ENCODE measurements at places on chromosomes 5 and 9.

DNA sequence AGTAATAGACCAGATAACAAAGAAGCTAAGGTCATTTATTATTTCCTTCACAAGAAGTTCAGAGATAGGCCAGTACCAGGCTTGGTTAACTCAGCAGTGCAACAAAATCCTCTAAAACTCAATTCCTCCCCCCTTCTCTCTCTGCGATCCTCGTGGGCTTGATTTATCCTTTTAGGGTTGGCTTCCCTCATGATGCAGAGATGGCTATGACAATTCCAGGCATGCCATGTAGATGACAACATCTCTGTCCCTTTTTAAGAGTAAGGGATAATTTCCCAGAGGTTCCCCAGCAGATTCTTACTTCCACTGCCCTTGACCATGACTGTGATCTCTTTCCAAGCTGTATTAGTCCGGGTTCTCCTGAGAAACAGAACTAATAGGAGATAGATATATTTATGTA lies 28.7 kb upstream of the DAP start:
- no peak for DNase-seq

DNA sequence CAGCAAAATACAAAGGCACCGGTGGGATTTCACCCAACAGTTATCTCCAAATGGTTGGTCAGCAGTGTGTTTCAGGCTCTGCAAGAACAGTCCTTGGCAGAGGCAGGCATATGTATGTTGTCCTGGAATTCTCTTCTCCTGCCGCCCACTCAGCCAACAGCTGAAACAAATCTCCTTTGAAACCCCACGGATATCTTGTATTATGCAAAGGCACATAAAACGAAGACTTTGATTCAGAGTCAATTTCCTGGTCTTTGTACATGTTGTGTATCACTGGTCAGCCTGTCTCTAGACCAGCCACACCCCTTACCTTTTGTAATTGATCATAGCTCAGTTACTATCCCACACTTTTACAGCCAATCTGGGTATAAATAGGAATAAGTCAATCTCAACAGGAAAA lies 29.2 kb downstream of the FREM1 start:
- DNase-seq = no peak

- DNase-seq = no peak
Measured at GRCh38 chr5:37668524-37669047, 171.3 kb downstream of the GDNF start.

GRCh38 chr9:7752481-7752880 lies 47.1 kb downstream of the DMAC1 start:
- DNase-seq = no peak

DNA sequence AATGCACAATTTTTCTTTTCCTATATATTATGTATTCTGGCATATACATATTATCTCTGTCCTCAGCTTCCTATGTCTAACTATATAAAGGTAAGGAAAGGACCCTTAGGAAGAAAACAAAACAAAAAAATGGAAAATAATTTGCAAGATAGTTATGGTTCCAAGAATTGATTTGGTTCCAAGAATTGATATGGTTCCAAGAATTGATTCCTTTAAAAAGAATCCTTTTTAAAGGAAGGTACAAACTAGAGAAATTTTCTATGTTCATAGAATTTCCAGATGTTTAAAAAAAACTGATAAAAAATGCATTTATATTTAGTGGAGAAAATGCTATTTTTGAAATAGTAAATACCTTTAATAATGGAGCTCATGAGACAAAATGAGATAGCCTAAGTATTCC lies 12.1 kb downstream of the LYRM7 start:
- no peak for DNase-seq

- no peak for DNase-seq
Measured at GRCh38 chr9:70053864-70054263, 10.2 kb downstream of the MAMDC2 start.

DNA sequence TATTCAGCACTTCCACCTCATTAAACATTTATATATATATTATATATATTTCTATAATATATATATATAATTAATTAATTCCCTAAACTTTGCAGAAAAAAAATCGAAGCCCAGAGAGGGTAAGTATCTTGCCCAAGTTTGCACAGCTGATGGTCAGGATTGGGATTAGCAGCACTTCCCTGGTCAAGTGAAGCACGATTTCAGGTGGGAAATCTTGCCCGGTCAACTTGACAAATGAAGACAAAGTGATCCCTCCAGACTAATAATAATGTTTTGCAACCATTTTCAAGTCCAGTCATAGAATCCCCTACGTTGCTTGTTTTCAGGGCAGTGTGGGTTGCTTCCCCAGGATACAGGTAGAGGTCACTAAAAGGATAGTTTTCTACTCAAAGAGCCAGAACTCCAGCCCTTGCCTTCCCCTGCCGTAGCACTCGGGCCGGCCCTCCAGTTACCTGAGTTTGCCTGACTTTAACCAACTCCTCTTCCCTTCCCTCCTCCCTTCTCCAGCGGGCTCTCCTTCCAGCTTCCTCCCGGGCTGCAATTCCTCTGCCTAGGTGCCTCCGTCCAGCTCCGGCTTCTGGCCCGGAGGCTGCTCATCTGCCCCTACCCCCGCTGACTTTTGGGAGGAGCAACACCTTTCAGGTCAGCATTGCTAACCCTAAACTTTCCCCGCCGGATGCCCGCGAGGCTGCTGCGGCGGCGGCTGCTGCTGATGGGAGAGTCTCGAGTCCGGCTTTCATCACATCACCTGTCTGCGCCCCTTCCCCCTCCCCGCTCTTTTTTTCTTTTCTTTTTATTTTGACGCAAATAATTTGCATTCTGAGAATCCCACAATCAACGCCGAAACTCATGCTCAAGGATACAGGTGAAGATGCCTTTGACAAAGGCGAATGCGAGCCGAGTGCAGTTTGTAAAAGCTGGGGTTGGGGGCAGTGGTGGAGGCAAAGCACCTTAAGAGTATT lies 930 bp downstream of the PRLR start:
- DNase-seq = no peak

GRCh38 chr5:14482085-14482484 lies 99.5 kb upstream of the OTULINL start:
- no peak for DNase-seq

- DNase-seq = no peak
Measured at GRCh38 chr9:114805670-114806525, at the start of gene TNFSF15. Gene TNFSF15, minus strand, starts transcription at chr9:114806039. Its CDS starts 27 bp downstream, at chr9:114806012.

DNA sequence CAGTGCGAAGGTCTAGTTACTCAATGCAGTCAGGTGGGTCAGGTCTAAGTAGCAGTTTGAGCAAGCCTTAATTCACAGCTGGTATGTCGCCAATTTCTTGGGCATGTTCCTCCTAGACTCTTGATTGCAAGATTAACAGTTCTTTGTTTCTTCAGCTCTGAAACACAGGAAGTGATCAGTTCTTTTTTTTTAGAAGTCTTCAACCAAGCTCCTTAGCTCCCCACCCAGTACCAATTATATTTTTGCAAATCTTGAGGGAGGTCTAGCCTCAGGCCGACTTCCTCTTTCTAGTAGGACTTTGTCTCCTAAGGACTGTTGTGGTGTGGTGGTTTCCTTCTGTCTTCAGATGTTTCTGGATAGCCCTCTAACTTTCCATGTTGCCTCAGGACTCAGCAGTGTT lies 2054.2 kb downstream of the MAT2B start:
- no peak for DNase-seq

All from activated gamma-delta T cell treated with Interleukin-2 at 50 U/mL for 16 hours (primary cell).